ENCODE measurements at places on chromosomes 5 and 9.

- DNase-seq: no peak
Measured at GRCh38 chr5:76462097-76462667, 59.1 kb downstream of the IQGAP2 start.

DNA sequence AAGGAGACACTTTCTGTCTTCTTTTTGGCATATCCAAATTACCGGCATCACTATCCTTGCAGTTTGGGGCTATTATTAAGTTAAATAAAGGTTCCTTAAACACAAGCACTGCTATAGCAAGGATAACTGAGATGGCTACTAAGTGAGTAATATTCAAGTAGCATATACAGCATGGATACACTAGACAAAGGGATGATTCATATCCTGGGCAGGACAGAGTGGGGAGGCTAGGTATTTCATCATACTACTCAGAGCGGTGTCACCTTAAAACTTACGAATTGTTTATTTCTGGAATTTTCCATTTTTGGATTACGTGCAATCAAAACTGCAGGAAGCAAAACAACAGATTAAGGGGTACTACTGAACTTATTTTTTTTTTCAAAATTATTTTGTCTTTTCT is 54.1 kb downstream of the FER start:
- DNase-seq: peak; percentile 77

GRCh38 chr9:129014608-129015007 is 13.5 kb downstream of the SH3GLB2 start:
- no peak for DNase-seq

DNA sequence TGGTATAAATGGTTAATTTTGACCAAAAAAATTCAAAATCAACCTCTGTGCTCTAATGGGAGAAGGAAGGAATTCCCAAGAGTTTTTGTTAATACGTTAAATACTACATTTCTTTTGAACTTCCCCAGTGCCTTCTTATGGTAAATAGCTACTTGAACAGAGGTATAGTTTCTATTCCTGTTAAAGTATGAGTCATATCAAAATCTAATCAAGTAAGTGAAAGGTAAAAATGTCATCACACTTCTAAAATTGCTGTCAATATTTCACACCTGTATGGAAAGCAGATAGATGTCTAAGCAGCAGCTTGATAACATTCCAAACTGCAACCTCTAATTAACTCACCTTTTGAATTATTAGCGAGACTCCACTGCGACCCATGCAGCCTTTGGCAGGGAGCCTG is 214.1 kb upstream of the MEF2C start:
- DNase-seq: no peak

GRCh38 chr5:1156754-1157460 is 44.5 kb upstream of the SLC6A19 start:
- DNase-seq: no peak

DNA sequence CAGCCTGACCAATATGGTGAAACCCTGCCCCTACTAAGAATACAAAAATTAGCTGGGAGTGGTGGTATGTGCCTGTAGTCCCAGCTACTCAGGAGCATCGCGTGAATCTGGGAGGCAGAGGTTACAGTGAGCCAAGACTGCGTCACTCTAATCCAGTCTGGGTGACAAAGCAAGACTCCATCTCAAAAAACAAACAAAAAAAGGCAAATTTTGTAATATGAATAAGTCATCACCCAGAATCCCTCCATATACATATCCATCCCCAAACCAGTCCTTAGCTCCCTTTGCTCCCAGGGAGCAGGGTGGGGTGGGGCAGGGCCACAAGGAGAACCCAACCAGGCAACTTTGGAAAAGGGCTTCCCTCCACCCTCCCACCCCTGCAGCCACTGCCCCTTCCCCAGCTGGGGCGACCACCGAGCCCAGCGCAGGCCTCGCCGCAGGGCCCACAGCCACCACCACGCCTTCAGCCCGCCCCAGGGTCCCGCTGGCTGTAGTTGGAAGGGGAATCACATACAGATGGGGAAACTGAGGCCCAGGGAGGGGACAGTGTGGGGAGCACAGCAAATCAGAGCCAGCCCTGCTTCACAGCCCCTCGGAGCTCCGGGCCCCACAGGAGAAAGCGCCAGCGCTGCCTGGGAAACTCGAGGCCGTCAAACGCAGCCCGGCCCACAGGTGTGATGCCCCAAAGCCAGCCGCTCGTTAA is 7.8 kb downstream of the NOTCH1 start:
- peak; percentile 36 for DNase-seq

DNA sequence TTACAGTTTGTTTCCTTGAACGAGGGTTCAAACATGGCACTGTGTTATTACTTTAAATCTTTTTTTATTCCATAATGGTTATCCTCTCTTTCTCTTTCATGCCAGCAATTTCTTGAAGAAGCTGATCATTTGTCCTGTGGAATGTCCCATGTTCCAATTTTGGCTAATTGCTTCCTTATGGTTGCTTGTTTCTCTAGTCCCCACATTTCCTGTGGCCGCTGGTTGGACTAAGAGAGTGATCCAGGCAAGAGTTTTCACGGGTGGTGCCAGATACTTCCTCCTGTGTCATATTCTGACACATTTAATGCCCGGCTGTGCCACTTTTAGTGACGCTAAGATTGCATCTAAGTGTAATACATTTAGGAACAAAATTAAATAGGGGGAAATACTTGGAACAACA is 83.8 kb upstream of the FAM169A start:
- DNase-seq: peak; percentile 89

GRCh38 chr5:74314906-74315305 is 325.6 kb downstream of the ENC1 start:
- DNase-seq: no peak
